ENCODE measurements at places on chromosomes 2 and 18.

GRCh38 chr2:37555457-37555856, 116.0 kb downstream of the CDC42EP3 start:
- ATAC-seq = no peak

DNA sequence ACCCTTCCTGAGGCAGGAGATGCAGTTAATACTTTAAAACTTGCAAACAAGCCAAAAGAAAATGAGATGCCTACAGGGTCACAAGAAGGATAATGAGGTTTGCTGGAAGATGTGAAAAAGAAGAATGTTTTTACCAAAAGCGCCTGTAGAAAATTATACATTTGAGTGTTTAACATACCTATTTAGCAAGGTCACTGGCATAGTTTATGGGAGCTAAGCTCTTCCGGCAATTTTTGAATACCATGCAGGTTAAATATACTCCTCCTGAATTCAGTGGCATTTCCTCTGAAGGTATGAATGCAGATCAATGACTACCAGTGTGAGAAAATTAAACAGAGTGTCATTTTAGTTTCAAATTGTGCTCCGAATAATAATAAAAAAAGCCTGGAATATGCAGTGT, 21.2 kb upstream of the MAP3K20 start:
- ATAC-seq = no peak

DNA sequence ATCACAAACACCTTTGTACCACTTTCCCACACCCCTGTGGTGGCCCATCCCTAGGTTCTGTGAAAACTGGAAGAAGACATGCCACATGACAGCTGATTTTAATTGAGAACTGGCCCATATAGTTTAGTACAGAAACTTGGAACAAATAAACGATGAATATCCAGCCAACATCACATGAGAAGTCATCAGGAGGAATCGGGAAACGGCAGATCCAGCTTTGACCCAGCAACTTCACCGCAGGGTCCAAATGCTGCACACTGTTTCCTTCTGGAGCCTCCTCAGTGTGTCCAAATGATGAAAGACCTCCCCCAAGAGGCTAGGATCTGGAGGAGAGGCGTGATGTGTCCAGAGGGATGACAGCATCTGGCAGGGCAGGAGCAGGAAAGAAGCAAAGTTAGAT, 75.5 kb downstream of the COPS8 start:
- no peak for ATAC-seq

DNA sequence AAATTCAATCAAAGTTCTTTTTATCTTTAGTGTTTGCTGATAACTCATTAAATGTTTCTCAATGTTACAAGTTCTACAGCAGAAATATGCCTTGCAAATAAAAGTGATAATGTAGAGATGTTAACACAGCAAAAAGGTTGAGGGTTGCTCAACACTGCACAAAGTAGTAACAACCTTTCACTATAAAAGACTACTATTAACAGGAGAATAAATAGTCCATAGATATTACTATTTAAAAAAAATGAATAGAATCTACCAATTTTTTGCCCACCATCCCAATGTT, 378.1 kb downstream of the RBM43 start:
- ATAC-seq = no peak

GRCh38 chr2:28228434-28228995, 164.1 kb upstream of the FOSL2 start:
- ATAC-seq = no peak

DNA sequence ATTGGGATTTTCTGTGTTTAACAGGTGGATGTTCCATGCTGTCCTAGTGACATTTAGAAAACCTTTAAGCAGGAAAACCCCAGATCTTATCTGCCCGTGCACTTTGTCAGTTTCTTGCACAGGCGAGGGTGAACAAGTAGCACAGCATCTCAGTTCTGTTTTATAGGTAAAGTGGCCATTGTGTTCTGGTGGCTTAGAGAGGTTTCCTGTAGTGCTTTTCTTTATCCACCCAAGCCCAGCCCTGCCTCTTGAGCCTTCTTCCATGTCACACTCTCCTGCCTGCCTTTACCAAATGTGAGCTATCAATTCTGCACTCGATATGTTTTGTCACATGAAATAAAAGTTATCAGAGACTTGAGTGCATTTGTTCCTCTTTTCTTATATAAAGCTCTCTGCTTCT, 135.3 kb upstream of the NOSTRIN start:
- no peak for ATAC-seq

DNA sequence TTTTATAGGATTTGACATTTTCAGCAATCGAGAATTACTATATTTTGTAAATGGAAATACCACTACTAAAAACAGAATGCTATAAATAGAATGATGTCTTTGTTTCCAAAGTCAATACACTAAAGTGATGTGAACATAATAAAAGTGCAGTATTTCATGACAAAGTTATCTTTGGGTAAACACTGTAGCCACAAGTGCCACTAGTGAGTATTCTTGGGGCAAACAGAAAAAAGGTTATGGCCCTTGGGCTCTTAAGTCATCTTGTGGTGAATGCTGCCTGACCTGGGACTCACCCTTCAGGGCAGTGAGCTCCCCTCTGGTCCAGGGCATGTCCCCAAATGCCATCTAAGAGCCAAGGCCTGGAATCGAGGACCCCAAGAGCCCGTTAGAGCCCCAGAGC, 99.2 kb upstream of the KYNU start:
- ATAC-seq = no peak

- no peak for ATAC-seq
These were observed 93.5 kb upstream of the ITGB6 start for GRCh38 chr2:160293391-160294091.

DNA sequence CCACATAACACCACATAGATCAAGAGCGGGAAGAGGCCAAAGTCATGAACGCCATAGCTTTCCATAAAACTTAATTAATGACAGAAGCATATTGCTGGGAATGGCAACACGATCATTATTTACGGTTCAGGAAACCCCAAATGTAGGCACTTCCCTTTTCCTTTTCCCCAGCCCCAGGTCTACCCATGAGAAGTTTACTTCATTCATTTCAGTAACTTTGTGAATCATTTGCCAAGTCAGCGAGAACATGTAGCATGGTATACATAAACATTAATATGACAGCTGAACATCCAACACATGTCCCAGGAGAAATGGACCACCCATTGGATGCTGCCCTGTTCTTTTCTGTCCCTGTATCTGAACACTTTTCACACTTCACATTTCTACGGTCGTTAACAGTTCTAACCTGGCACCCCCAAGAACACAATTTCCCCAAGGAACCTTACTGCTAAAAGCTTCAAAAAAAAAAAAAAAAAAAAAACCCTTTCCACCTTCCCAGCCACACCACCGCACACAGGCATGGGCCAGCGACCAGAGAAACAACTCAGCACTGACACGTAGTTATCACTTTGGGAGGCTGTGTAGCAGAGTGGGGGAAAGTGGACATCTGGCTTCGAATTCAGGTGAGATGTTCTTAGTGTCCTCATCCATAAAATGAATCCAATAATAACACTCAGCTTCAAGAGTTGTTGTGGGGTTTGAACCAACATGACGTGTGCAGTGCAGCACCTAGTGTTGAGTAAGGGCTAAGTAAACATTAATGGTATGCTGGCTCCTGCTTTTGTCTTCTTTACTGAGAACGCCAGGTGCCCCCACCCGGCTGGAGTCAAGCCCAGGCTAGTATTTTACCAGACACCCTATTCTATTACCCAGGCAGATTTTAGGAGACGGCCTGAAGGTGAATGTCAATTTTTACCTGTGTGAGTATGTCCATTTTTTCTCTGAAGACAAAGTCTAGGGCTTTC, 371.5 kb downstream of the LNPK start:
- no peak for ATAC-seq

GRCh38 chr18:62138461-62139235, 48.2 kb downstream of the PIGN start:
- no peak for ATAC-seq

GRCh38 chr2:236177967-236178889, 10.0 kb upstream of the GBX2 start:
- ATAC-seq = no peak

GRCh38 chr2:26072925-26073768, 39.3 kb downstream of the RAB10 start:
- no peak for ATAC-seq

DNA sequence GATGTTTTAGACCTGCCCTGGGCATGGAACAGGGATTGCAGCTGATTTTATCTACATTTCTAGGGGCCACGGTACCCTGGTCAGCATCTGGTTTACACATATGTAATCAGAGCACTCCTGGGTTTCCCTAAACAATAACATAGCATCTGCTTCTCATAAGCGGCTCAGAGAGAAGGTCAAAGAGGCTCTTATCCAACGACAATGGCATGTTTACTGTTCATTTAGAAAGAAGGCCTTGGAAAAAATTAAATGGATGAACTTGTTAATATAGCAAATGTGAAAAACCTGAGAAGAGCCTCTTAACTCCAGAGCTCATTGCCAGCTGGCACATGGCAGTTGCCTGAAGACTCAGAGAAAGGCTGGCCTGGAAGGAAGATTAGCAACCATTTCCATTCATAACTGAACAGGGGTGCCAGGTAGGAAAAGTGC, 202.8 kb upstream of the THUMPD2 start:
- ATAC-seq = no peak

DNA sequence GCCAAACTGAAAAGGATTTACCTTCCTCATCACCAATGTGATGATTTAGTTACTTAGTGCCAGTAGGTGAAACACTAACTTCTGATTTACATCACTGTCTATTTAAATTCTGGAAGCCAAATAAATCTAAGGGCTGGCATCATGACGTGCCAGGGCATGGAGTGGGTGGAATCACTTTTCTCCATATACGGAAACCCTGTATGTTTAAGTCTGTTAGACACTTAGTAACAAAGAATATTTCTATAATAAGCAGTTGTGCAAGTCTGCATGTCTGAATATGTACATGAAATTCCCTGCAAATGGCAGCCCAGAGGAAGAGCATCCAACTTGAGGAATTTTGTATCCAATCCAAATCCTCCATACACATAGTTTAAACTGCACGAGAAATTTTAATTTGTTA, 243.1 kb upstream of the SMAD7 start:
- ATAC-seq = no peak

GRCh38 chr18:58042826-58043490, 1.1 kb upstream of the NEDD4L start:
- ATAC-seq = no peak

DNA sequence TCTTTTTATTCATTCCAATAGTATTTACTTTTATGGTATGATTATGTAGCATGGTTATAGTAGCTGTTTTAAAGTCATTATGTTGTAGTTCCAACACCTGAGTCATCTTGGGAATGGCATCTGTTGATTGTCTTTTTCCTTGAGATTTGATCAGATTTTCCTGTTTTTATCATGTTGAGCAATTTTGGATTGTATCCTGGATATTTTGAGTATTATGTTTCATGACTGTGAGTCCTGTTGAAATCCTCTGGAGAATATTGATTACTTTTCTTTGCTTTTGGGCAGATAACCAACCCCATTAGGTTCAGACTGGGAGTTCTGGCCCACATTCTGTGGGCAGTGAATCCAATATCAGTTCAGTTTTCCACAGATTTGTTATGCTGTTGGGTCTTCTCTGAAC, 163.2 kb upstream of the SPRED2 start:
- no peak for ATAC-seq

DNA sequence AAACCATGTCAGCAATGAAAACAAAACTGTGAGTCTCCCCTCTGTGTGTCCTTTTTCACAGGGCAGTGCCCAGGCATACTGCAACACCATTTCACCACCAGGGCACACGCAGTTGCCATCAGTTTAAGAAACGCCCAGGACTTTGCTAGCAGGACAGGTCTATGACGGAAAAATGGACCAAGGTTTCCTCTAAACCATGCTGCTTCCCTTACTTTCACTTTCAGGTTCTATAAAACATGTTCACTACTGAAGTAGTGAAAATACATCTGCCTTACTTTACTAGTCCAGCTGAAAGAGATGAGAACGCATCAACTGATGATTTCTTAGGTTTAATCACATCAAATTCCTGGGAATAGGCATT, 110.5 kb downstream of the TCF4 start:
- peak; percentile 73 for ATAC-seq

DNA sequence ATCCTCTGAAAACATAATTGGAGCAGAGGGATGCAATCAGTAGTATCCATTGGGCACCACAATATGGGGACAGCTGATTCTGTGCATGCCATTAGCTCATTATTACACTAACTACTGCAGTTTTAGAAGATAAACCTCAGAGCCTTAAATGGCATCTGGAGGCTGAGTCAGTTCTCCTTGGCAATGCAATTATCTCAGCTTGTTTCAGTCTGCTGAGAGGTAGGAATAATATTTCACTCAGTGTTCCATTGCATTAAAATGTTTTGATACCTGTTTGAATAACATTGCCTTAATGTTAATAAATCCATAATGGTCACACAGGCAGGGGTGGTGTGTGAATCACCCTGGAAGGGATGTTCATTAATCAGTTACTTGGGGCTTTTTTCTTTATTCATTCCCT, 309.6 kb downstream of the LRRTM1 start:
- ATAC-seq = no peak

DNA sequence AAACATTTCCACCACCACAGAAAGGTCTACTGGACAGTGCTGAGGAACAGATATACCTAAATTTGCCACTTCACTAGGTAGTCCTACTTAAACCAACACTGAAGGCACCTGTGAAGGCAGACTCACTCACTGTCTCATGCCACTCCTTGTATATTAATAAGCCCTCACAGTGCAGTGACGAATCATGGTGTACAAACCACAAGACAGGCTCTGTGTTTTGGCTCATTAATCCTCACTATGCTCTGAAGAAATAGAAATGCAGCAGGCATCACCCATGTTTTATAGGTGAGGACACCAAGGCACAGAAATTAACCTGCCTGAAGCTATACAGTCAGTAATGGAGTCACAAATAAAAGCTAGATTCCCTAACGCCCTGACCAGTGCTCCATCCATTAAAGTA, 44.3 kb downstream of the BARD1 start:
- peak; percentile 43 for ATAC-seq

GRCh38 chr2:232831496-232831895, 38.6 kb upstream of the SNORC start:
- ATAC-seq = no peak

- ATAC-seq = no peak
These were observed 393.0 kb upstream of the SALL3 start for GRCh38 chr18:78586586-78586985.

DNA sequence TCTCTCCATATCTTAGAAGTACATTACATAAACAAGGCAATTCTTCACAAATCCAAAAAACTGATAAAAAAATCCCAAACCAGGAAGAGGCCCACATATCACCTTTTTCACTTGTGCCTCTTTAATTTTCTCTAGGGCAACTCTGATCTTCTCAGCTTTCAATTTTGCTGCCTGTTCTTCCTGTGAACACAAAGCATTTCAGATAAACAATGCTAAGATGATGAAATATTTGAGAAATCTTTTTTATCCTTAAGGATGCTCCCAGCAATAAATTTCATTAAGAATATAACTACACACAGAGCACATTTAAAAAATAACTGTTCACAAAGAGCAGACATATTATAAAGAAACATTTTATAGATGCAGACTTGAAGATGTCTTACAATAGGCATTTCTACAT, 73.4 kb downstream of the RAPH1 start:
- ATAC-seq = no peak

DNA sequence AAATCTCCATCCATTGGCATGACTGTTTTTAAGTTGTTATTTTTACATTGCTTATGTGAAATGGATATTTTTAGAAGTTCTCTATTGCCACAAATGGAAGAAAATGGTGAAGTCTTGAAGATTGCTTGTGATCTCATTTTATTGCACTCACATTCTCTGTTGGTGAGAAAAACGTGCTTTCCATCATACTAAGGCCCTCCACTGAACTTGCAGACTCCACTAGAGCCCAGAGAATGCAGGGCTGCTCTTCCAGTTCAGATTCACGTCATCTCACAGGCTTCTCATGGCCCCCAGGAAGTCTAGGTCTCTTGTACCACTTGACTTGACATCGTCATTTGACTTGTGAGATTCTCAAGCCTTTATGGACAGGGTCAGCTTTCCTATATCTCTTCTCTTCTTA, 254.8 kb upstream of the COPS8 start:
- ATAC-seq = no peak

Measured in activated CD4-positive, CD25-positive, alpha-beta regulatory T cell treated with anti-CD3 and anti-CD28 coated beads, Interleukin-2, amount 50 U/mL, for 24 hours (primary cell).